ENCODE measurements at places on chromosomes 7 and 10.

DNA sequence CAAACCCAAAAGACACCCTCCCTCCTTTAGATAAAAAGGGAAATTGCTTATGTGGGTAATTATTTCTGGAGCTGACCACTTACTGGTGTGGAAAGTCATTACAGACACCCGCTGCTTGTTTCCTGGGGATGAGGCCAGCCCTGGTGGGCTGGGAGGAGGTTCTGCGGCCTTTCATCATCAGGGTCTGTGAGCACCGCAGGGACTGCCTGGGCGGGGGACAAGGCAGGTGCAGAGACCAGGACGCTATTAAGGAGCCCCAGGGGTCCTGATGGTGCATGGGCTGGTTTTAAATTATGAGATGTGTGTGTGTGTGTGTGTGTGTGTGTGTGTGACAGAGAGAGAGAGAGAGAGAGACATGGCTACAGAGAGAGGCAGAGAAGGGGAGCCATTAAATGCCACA, 171.2 kb downstream of the DNAJB6 start:
- DNase-seq = no peak

DNA sequence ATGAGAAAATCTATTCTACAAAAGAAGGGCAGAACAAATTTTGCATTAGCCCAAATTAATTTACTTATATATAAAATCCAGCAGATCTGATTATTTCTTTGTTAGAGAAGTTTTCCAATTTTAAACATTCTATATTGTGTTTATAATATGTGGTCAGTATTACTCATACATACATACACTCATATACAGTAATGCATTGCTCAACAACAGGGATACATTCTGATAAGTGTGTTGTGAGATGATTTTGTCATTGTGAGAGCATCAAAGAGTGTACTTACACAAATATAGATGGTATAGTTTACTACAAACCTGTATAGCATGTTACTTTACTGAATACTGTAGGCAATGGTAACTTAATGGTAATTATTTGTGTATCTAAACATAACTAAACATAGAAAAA, 239.6 kb upstream of the ETV1 start:
- DNase-seq = no peak

DNA sequence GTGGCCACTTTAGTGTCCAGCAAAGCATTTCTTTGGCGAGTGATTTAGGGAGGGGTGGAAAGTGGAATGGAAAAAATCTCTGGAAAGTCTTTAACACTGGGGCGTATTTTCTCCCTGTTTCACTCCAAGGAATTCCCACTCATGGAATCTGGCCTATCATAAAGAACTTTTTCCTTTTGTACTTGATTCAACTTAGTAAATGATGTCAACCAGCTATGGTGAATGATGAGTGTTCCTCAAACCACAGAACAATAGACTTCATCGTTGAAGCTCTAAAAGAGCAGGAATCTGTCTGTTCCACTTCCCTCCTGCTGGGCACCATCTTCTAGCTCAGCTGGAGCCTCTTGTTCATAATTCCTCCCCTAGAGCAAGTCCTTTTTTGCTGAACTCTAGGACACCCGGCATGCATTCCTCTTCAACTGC, 66.5 kb downstream of the EPDR1 start:
- DNase-seq = no peak

DNA sequence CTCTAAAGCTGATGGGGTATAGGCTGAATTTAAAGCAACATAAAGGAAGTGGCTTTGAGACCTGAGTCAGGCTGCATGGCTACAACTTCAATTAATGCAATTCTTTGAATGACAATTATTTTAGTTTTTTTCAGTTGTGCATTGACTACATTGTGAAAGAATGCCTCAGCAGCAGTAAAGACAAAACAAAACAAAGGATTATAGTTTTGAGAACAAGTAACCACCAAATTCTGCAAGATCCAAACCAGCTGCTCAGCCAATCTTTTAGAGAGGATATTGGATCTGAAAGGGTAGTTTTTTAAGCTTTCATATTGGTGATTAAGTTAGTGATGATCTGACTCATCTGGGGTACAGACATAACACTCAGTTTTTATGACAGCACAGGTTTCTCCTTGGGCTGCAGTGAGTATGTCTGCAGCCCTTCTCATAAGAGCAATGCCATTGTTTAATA, 40.6 kb upstream of the ABCA13 start:
- no peak for DNase-seq

DNA sequence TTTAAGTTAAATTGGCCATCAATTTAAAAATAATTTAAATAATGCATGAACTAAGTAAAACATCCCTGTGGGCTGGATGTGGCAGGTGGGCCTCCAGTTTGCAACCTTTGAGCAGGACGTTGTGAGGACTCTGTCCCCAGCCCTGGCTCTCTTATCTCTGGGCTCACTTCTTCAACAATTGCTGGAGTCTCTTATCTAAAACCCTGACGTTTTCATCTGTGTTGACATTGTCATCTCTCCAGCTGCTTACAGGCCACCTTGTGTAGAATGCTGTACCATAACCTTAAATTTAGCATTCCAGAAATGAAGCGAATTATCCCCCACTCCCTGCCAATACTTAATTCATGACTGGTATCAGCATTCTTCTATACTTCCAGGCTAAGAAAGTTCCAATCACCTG, 3.2 kb upstream of the KIF5B start:
- DNase-seq = no peak

DNA sequence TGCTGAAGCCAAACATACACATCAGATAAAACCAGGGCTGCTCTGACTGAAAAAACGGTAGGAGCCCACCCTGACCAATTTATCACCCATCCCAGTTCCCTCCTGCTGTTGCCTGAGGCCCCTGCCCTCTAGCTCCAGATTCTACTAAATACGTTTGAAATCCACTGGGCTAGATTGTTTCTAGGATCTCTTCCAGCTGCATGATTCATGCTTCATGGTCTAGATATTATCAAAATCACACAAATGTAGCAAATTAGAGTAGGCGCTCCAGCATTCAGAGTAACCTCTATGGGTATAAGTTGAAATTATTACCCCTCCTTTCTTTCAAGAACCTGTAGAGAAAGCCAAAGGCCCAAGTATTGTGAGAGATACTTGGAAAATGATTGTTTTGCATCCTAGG, 151.2 kb upstream of the FAM13C start:
- DNase-seq = no peak

DNA sequence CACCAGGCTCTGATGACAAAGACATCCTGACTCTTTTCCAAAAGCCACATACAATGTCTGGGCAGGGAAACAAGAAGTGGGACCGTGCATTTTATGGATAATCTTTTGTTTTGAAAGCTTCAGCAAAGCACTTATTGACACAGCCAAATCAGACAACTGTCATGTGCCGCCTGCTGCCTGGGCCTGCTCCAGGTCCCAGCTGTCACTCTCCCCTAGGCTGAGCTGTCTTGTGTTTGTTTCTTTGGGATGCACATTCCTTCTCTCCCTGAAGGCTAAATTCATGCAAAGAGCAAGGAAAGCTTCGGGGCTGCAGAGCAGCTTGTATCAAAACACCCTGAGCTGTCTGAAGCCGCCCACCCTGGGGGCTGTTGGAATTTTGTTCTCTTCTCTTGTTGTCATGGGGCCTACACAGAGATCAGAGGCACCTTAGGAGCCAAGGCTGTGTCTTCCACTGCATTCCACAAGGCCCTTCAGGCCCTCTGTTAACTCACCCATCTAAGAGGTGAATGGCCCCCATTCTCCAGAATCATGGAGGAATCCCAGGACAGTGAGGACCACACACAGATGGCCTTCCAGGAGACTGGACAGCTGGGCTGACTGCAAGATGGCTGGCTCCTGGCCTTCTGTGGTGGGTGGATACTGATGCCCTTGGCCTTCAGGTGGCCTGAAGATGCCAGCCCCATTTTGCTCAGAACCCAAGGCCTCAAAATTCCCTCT, 17.8 kb upstream of the SLC18A2 start:
- DNase-seq = no peak

- DNase-seq = no peak
These were observed 17.3 kb downstream of the KIFBP start for GRCh38 chr10:69005704-69006485.

- DNase-seq = no peak
These were observed 55.5 kb upstream of the SLC25A13 start for GRCh38 chr7:96377399-96377798.

GRCh38 chr7:147569116-147569913, 1021.3 kb upstream of the C7orf33 start:
- DNase-seq = no peak

GRCh38 chr7:27958933-27959548, 219.1 kb downstream of the TAX1BP1 start:
- no peak for DNase-seq

DNA sequence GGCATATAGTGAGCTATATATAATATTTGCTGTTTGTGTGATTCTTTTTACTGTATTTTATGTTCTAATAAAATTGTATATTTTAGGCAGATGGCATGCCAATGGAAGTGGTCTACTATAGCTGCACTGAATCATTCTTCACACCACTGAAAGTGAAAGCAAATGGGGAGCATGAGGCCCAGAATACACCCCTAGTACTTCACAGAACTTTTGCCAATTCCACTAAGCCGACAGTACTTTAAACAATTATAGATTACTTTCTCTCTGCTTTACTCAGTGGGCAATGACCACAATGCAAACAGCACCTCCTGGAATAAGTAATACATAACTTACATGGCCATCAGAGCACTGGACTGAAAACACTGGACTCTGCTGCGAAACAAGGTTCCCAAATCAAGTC, 70.2 kb downstream of the ANKRD26 start:
- no peak for DNase-seq

- DNase-seq = no peak
These were observed 80.4 kb downstream of the EGFR start for GRCh38 chr7:55099066-55099820.

- DNase-seq = no peak
These were observed 57.8 kb downstream of the HHEX start for GRCh38 chr10:92747600-92747999.

DNA sequence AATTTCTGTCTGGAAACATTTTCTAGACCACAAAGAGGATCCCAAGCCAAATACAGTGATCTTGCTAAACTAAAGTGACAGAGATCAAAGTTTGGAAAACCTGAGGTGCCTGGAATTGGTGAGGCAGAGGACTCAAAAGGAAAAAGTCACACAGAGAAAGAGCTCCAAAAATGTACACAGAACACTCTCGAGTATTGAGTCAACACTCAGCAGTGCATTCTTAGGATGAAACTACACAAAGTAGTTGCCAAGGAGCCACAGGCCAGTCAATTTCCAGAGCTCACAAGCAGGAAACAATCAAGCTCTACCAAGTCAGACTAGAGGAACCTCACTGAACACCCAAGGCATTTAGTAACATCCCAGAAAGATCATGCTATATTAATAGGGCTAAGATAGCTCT, 61.3 kb downstream of the MICU1 start:
- no peak for DNase-seq

All from activated CD4-positive, CD25-positive, alpha-beta regulatory T cell treated with anti-CD3 and anti-CD28 coated beads, Interleukin-2, amount 50 U/mL, for 16 hours (primary cell).